ENCODE measurements at places on chromosomes 1 and 21. TPM values are rescaled to one million over a fixed set of nuclear protein-coding genes. Genes with fewer than 3 reads are reported as not detected.

NFASC gene
- not detected for total RNA-seq

PLEKHO1 gene
- total RNA-seq, result 0.18 TPM

KCNJ9 gene
- not detected for total RNA-seq

GFI1 gene
- total RNA-seq, result 0.42 TPM

DAP3 gene
- total RNA-seq, result 58.5 TPM

OR2G6 gene
- total RNA-seq, result not detected

ERICH3 gene
- total RNA-seq, result not detected

SFT2D2 gene
- total RNA-seq, result 15.8 TPM

LCE1E gene
- total RNA-seq, result 5.2 TPM

DUSP10 gene
- total RNA-seq, result 4.2 TPM

CELF3 gene
- total RNA-seq, result 0.97 TPM

OR14K1 gene
- not detected for total RNA-seq

CNKSR1 gene
- total RNA-seq, result 39.9 TPM

WDR64 gene
- total RNA-seq, result not detected

HMGCS2 gene
- total RNA-seq, result 10.2 TPM

CLCA1 gene
- not detected for total RNA-seq

FCGR1A gene
- not detected for total RNA-seq

MPL gene
- total RNA-seq, result 0.79 TPM

TDRD5 gene
- total RNA-seq, result not detected

TMEM82 gene
- not detected for total RNA-seq

FASLG gene
- not detected for total RNA-seq

CFAP126 gene
- total RNA-seq, result not detected

GJA9 gene
- not detected for total RNA-seq

GBP3 gene
- 9.2 TPM for total RNA-seq

KCNN3 gene
- not detected for total RNA-seq

DNAJC28 gene
- total RNA-seq, result 0.42 TPM

TRIM63 gene
- total RNA-seq, result 0.10 TPM

GJC2 gene
- 45.3 TPM for total RNA-seq

C8B gene
- total RNA-seq, result not detected

ARTN gene
- not detected for total RNA-seq

CELSR2 gene
- 1.4 TPM for total RNA-seq

IQGAP3 gene
- 55.3 TPM for total RNA-seq

UBASH3A gene
- total RNA-seq, result not detected

LBR gene
- total RNA-seq, result 42.9 TPM

KRTAP8-1 gene
- not detected for total RNA-seq

SGIP1 gene
- not detected for total RNA-seq

KCNJ15 gene
- not detected for total RNA-seq

MIXL1 gene
- total RNA-seq, result not detected

GRHL3 gene
- total RNA-seq, result 5.5 TPM

GNAI3 gene
- 3.9 TPM for total RNA-seq

SYPL2 gene
- not detected for total RNA-seq
